ENCODE measurements at places on chromosomes 11 and 22.
A peak's percentile ranks its signal among the peaks of the same experiment; 100 is the strongest.

GRCh38 chr22:45886540-45886939, 90.4 kb downstream of the WNT7B start:
- no peak for DNase-seq

DNA sequence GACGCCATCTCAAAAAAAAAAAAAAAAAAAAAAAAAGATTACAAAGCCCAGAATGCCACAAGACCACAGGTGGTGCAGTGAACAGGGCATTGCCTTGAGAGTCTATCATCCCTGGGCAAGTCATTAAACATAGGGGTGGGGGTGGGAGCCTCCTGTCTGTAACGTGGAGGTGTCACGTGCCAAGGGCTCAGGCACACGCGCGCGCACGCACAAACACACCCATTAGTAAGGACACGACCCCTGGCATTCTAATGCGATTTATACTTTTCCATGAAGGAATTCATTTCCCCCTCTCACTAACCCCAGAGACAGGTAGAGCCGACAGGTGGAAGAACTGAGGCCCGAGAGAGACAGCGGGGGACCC, 5.8 kb upstream of the GCAT start:
- DNase-seq, result no peak

DNA sequence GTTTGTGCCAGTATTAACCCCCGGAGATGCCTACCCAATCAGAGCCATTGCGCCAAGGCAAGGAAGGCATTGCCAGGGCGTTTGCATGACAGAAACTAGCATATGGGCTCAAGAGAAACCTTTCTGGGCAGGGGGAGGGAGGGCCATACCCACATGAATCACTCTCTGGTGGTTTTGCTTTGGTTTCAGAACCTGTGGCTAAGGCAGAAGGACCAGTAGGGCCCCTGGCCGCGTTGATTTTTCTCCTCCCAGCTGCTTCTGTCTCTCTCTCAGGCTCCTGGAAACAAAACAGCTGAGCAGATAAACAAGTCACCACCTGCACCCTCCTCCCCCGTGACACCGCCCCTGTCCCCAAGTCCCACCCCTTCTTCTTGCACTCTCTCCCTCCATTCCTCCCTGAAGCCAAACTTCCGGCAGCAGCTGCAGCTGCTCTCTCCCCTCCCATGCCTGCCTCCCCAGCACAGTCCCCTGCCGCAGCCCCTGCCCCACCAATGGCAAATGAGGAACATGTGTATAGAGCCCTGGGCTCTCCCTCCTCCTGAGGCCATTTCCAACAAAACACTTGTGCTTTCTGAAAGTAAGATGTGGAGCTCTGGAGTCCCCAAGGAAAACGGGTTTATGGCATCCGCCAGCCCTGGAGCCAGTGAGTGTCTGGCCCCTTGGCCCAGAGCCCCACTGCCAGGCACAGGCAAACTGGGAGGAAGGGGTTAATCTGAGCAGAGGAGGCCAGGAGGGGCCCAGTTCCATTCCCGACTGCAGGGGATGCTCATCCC, 39.0 kb upstream of the ADA2 start:
- DNase-seq, result peak; percentile 29

DNA sequence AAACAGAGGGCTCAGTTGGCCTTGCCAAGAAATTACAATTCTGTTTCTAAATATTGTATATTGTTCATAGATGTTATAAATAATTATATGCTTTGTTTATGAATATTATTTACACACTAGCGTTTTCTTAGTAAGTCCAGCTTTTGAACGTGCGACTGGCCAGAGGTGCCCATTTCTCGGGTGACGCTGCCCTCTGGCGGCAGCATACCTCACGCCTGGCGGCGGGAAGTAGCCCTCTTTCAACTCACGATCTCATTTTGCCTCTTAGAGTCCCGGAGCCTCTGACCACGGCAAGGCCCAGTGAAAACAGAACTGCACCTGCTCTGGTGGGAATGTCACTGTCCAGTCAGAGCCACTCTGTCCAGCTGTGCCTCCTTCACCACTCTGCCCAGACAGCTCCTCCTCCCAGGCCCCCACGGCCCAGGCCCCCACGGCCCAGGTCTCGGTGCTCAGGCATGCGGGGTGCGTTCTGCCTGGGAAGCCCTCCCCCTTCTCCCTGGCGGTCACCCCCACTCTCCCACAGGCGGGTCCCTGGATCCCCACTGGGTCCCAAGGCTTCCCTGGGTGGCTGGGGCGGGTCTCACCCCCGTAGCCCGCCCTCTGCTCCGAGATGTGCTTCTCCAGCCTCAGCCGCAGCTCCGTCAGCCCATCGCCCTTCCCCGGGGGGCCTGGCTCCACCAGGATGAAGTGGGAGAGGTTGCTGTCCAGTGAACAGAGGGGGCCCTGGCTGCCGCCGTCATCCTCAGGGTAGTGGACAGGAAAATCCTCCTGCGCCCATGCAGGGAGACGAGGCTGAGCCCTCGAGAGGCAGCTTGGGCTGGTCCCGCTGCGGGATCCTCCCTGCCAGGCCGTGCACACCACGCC, 19.3 kb downstream of the TSSC4 start:
- peak; percentile 34 for DNase-seq

DNA sequence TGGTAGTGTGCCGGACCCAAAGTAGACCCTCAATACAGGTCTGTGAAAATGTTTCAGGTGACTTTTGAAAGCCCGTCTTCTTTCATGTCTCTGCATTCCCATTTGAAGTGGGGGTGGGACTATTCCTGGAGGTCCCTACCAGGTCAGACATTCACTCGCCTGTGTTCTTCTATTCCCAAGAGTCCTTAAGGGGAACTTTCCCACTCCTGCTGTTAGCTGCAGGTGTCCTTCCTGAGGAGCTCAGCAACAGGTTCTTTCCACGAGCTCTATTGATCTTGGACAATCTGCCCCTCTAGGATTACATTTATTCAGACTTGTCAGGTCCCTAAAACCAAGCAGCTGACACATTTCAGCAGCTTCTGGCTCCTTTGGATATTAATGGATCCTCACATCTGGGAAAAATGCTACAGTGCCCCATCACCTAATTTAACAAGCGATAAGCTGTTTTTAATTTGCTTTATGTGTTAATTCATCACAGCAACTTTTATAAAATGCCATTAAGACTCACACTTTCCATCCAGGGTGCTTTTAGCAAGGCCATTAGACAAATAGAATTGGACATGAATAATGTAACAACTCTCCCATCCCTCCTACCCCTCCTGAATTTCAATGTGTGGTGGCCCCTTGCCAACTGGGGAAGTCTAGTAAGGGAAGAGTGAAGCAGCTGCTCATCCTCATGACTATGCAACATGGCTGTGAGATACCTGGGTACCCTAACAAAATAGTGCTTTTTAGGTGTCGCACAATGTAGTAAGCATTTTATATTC, 259.5 kb upstream of the CCDC90B start:
- DNase-seq, result no peak

GRCh38 chr22:37734964-37735451, 38.2 kb downstream of the TRIOBP start:
- no peak for DNase-seq

- DNase-seq, result no peak
Observed at GRCh38 chr11:129825380-129825779, 9.7 kb downstream of the TMEM45B start.

DNA sequence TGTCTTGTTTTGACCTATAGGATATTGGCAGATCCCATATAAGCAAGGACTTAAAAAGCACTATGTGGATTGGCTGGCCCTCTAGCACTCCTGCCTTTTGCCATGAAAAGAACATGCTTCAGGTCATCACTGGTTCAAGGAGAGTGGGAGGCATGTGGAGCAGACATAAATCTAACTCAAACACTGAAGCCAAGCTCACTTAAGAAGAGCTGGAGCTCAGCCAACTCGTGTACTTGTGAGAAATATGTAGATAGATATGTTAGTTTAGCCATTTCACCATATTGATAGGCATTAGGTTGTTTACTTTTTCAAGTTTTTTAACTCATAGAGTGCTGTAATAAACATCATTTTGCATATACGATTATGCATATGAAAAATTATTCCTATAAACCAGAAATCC, 19.9 kb upstream of the BBOX1 start:
- DNase-seq, result no peak

- no peak for DNase-seq
Observed at GRCh38 chr22:44920183-44920582, 89.6 kb downstream of the PHF21B start.
